ENCODE measurements at places on chromosomes 7 and 10.

DNA sequence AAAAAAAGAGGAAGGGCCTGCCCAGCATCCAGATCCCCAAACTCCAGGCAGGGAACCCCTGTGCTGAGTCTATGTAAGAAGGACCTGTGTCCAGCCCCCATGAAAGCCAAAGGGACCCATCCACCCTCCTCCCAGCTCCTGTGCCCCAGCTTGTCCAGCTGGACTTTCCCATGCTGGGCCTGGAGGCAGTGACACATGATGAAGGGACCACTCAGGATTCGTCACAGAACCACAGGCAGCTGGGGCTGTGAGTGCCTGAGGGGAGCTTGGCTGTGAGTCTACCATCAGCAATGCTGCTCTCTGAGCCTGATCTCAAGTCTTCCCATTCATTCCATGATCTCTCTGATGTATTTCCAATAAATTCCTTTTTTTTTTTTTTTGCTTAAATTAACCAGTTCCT, 36.2 kb upstream of the MNX1 start:
- DNase-seq, result no peak

DNA sequence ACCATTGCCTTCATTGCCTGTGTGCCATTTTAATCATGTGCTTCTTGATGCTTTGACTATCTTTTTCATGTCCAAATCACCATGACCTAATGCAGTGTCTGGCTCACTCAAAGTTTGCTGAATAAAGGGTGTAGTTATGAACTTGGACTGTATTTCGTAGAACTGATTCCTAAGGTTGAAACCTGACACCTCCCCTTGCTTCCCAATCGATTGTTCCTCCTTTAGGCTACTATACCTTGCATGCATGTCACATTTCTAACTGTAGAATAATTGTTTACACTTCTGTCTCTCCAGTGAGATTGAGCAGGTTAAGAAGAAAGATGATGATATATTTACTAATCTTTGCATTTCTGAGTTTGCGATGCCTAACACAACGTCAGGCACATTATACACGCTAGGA, 41.0 kb upstream of the CDK1 start:
- no peak for DNase-seq

- DNase-seq, result no peak
Measured at GRCh38 chr10:73950155-73950948, 39.4 kb downstream of the PLAU start.

- DNase-seq, result no peak
Measured at GRCh38 chr7:42068554-42069280, 168.3 kb downstream of the GLI3 start.

- no peak for DNase-seq
Measured at GRCh38 chr10:102208311-102209035, 17.6 kb upstream of the ELOVL3 start.

DNA sequence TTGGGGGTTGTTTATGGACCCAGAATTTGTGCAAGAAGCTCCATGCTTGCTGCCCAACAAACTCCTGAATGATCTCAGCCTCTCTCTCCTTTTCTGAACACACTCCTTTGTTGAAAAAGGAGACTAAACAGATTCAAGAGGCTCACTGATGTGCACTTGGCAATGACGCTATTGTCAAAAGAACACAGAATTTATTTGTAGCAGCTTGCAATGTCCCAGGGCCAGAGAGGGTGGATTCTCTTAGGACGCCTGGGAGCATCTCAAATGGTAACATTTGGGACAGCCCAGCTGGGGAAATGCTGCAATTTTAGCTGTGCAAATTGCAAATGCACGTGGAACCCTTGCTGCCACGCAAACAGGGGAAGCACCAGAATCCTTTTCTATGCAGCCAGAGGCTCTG, 79.9 kb downstream of the GPR26 start:
- DNase-seq, result no peak

DNA sequence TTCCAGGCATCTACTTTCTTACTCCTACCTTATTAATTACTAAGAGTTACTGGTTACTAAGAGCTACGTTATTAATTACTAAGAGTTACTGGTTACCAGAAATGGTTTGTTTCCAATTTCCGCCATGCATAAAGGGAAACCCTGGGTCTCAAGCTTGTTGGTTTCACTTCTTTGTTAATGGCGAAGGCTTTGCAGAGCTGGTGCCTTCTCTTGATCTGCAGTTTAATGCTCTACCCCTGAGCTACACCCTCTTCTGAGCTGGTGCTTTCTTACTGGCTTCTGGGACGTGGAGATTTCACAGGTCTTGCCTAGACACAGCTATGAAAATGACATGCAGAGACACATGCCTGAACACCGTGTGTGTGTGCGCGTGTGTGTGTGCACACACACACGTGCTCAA, 560 bp downstream of the CPA4 start:
- no peak for DNase-seq

DNA sequence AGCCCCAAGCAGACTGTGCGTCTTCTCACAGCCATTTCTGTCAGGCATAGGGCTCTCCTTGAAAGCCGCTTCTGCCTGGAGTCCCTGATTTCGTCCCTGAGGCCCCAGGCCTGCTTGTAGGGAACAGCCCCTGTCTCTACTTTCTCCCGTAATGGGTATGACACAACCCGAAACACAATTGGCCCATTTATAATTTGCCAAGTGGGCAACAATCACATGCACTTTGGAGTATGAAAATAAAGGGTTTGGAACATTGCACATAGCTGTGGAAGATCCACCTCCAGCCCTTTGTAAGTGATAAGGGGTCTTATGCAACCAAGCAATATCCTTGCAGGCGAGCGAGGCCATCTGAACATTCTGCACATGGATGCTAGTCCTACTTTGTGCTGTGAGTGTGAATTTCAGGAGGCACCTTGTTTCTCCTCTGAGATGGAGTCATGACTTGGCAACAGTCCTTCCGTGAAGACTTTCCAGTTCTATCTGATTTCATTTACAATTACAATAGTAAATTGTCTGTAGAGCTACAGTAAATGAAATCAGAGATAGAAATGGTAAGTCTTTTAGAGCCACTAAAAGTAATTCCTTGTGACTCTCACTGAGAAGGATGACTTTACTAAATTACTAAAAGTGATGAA, 141.5 kb downstream of the CUBN start:
- no peak for DNase-seq

- no peak for DNase-seq
Measured at GRCh38 chr10:66783316-66783715, 142.5 kb upstream of the LRRTM3 start.

GRCh38 chr10:112799038-112799437, 151.0 kb upstream of the TCF7L2 start:
- no peak for DNase-seq

DNA sequence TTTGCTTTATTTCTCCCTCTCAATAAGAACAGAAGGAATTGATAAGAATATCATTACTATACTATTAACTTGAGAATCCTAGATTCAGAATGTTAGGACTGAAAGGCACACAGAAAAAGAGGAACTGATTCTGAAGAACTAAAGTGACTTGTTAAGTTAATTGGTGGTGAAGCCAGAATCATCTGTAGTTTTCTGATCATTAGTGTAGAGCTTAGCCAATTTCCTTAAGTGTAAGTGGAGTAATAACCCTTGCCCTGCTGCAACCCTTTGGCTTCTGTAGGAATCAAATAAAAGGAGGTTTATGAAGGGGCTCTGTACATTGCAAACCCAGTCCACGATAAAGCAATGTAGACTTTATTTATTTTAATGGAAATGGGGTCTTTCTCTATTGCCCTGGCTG, 1186.0 kb downstream of the SORCS3 start:
- DNase-seq, result no peak

DNA sequence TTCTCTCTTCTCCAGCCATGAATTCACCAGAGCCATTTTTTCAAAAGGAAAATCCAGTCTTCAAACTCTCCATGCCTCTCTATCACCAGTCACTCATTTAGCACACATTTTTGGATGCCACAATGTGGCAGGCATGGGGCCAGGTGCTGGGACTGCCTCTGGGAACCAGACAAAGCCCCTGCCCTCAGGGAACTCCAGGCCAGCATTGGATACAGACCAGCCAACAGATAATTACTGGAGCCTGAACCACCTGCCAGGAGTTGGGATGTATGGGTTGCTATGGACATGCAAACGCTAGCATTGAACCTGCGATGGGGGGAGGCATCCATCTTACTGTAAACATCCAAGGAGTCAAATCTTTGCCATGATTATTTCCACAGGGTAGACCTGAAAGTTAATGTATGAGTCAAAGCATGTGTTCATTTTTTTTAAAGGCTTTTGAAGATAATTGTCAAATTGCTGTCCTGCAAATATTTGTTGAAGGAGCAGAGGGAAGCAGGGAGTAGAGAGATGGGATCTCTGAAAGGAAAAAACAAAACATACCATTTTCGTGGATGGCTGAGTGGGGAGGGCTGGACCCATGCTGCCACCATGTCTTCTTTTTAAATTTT, 43.2 kb downstream of the SRRM3 start:
- no peak for DNase-seq

DNA sequence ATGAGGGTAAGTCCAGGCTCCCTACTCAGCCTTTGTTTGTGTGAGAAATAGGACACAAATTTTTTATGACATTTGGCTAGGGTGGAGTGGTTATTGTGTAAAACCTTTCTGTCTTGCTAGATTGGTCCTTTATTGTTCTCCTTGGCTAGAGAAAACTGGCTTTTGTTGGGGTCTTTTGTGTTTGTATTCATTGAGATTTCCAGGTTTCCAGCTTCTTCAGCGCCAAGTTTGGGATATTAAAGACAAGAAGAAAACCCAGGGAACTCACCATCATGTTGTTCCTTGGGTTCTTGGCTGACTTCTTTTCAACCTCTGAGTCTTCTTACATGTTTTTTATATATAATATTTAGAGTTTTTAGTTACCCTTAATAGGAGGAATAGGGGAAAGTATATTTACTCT, 310.0 kb downstream of the HPSE2 start:
- no peak for DNase-seq

- no peak for DNase-seq
Measured at GRCh38 chr10:7988989-7989388, 65.5 kb upstream of the GATA3 start.

- no peak for DNase-seq
Measured at GRCh38 chr10:126042906-126043305, 146.5 kb downstream of the FANK1 start.

- no peak for DNase-seq
Measured at GRCh38 chr10:75717126-75717916, 285.9 kb downstream of the LRMDA start.

DNA sequence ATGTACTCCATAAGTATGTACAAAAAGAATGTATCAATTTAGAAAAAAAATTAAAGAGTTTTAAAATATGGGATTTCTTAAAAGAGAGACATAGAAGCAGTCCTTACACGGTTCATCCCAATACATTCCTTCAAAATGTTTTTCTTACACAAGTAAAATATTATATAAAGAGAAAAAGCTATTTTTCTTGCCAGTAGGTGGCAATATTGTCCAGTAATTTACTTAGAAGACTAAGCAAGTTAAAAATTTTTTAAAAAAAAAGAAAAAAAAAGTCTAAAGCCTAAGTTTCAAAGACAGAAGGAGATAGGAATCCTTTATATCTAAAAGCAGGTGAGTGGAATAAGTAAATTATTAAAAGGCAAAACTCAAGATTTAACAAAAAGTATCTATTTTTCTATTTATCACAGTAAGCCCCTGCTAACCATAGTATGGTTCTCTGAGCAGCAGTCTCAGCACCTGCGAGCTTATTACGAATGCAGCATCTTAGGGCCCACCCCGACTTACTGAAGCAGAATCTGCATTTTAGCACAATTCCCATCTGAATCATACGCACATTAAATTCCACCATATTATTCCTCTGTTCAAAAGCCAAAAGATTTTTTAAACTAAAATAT, 240.6 kb downstream of the DGKI start:
- peak; percentile 47 for DNase-seq

DNA sequence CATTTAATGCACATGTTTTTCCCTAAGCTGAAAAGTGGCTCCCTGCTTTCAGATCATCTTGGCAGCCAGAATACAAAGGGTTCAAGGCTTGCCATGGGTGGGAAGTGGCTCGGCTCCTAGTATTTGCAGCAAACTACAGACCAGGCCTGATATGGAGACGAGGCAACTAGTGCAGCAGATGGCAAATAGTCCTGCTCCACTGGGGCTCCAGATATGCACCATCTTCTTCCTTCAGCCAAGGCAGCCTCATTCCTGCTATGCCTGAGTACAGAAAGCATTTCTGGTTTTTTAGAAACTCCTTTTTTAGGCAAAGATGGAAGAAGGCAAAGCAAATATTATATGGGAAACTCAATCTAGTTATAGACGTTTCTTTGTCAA, 23.9 kb downstream of the LRRC4 start:
- no peak for DNase-seq

DNA sequence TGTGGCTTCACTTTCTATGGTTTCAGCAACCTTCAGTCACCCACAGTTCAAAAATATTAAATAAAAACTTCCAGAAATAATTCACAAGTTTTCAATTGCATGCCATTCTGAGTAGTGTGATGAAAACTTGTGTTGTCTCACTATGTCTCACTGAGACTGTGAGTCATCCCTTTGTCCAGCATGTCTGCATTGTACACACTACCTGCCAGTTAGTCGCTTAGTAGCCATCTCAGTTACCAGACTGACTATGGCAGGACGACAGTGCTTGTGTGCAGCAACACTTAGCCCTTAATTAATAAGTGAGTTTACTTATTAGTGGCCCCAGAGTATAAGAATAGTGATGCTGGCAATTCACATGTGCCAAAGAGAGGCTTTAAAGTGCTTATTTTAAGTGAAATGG, 22.5 kb downstream of the CCDC186 start:
- peak; percentile 87 for DNase-seq

- DNase-seq, result no peak
Measured at GRCh38 chr7:2928256-2928612, 84.1 kb upstream of the GNA12 start.

GRCh38 chr10:72297281-72297804, 23.6 kb downstream of the DDIT4 start:
- peak; percentile 94 for DNase-seq

DNA sequence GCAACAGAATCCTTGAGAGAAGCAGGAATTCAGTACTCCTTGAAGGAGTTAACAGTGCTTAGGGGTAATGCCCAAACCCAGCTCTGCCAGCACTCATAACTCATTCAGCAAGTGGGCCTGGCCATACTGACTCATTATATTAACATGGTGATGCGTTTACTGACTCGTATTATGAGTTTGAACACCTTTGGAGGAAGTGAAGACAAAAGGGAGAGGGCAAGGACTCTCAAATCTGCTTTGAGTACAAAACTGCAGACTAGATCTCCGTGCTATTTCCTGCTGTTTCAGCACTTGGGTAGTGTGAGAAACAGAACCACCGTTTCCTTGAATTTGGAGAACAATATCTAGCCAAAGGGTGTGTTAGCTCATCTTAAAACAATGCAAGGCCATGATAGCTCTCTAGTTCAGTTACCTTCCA, 30.8 kb downstream of the SLC16A9 start:
- peak; percentile 49 for DNase-seq

DNA sequence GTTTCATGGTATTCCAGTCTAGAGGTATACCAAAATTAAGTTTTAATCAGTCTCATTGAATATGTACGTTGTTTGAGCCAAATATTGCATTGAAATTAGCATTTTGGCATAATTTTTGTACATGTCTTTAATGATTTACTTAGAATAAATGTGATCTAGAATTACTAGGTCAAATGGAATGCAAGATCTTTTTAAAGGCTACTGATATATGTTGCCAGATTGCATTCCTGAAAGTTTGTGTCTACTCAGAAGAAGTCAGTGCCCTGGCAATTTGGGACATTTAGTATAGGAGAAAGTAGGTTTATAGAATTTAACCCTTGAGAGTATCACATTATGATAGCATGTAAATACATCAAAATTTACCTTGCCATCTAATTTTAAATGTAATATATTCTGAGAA, 32.4 kb downstream of the KMT2E start:
- no peak for DNase-seq

GRCh38 chr7:44568771-44569560, 4.7 kb downstream of the DDX56 start:
- DNase-seq, result no peak

Data from kidney capillary endothelial cell (primary cell).